ENCODE measurements at places on chromosomes 16 and 17.

- DNase-seq = no peak
Observed at GRCh38 chr16:14215941-14216340, 144.8 kb downstream of the MRTFB start.

DNA sequence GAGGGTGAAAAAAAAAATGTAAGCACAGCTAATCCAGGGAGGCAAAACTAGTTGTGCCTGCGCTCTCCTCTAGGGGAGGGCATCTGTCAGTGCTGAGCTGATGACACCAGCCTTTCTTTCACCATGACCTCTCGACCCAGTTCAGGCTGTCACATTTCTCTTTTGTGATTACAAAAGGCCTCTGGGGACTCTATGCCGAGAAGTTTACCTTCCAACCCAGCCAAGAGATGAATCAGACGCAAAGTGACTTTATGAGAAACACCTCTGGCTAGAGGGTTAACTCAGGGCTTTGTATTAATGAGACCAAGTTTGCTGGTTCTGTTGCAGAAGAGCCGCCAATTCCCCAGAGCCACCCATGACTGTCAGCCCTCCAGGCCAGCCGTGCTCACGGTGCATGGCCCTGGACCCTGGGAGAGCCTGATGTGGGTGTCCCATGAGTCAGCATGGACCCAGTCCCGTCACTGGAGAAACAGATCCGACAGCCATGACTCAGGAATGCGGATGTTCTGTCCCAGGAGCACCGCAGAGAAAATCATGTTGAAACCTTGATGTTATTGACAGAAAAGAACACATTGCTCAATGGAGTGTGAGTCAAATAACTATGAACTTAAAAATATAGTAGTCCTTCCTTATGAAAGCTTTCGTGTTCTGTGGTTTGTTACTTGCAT is 437.2 kb downstream of the HS3ST3B1 start:
- peak; percentile 3 for DNase-seq

GRCh38 chr16:23274968-23275367 is 27.1 kb upstream of the SCNN1B start:
- no peak for DNase-seq

DNA sequence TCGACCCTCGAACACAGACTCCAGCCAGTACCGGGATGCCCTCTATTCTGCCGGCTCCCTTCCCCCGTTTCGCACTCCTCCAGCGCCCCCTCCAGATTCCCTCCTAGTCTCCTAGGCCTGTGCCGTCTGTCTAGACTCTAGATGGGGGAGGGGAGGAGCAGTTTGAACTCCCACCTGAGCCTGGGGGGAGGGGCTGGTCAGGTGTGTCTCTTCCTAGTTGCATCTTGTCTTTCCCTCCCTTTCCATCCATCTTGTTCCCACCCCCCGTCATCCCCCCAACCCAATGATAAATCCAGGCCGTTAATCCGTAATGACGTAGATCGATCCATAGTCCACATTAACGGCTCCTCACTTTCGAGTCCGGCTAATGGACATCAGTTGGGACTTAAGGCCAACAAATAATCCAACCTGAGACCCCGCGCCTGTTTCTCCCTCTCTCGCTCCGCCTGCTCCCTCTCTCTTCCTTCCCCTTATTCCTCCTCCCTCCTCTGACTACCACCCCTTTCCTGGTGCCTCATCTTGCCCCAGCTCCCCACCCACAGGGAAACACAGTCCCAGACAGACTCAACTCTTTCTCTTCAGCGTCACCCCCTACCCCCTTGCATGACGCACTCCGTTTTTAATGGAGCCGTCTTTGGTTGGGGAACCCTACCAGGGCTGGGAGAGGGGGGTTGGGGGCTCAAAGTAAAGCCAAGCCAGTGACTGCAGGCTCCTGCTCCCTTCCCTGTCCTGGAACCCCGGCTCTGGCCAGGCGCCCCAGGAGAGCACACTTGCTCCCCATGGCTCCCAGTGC is 3.4 kb upstream of the HOXB5 start:
- DNase-seq = no peak

DNA sequence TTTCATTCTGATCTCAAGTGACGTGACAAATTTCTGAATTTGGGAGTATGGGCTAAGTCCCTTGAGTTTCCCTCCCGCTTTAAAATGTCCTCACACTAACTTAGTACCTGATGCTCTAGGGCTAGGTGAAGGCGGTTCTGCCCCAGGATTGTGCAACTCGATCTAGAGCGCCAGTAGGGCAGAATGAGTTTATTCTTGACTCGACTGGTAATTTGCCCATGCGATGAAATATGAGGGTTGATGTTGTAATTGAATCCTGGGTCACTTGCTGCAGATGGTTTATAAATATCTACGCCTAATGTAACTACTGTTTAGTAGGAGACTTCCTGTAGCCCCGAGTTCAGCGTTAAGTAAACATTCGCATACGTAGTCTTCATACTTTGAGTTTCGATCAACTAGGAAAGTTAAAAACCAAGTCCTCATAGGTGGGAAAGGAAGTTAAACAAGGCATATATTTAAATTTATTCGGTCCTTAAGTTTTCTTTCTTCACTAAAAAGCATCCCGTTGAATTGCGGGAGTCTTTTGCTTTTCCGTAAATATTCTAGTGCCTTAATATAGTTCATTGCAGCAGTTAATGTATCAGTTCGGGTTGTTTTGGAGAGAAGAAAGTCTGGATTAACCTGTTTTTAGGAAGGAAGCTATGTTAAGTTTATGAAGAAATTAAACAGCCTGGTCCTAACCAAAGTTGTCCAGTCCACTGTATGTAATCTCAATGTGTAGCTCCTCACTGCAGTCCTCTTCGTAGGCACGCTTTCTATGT is 1.6 kb downstream of the CTCF start:
- DNase-seq = peak; percentile 9

- no peak for DNase-seq
Observed at GRCh38 chr17:43562679-43563599, 16.8 kb upstream of the ETV4 start.

DNA sequence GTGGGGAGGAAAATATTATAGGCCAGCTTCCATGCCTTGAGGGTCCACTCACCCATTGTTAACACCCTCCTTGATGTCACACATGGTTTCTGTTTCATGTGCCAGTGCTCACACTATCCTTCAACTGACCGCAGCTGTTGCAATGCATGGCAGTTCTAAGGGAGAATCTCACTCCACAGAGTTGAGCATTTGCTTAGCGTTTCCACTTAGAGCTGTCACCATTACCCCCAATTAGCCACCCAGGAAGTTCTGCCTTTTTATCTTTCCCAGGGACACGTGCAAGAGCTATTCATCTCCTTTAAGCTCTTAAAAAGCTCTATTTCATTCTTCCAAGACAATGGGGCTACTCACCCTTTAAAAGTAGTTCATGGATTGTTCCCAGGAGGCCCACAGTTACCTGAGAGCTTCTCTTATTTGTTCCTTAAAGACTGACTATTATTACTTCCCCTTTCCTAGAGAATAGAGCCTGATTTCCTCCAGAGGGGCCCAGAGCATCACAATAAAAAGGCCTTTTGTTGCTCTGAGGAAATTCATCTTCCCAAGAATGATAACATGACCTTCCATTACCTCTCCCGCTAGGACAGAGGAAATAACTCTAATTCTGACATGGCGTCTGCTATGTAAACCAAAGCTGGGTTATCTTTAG is 126.8 kb downstream of the CACNG3 start:
- no peak for DNase-seq

- DNase-seq = no peak
Observed at GRCh38 chr17:39943702-39944392, 16.3 kb downstream of the LRRC3C start.
